ENCODE measurements at places on chromosomes 2 and 18. TPM values are rescaled to one million over a fixed set of nuclear protein-coding genes. Genes with fewer than 3 reads are reported as not detected.

Gene ANKRD62
- total RNA-seq = not detected

Gene SNTG2
- total RNA-seq = not detected

Gene LCT
- 0.05 TPM for total RNA-seq

Gene TMEM198
- total RNA-seq = 1.3 TPM

Gene UPP2
- total RNA-seq = not detected

Gene VWA3B
- total RNA-seq = 0.33 TPM

Gene PLCL1
- total RNA-seq = not detected

Gene LHCGR
- not detected for total RNA-seq

Gene ZNF385B
- not detected for total RNA-seq

Gene SCN9A
- total RNA-seq = 4.4 TPM

Gene SPC25
- total RNA-seq = 15.8 TPM

Gene STK25
- total RNA-seq = 91.0 TPM

Gene CCDC148
- 0.42 TPM for total RNA-seq

Gene LTBP1
- total RNA-seq = 29.6 TPM

Gene CRYBA2
- not detected for total RNA-seq

Gene DTNA
- not detected for total RNA-seq

Gene ANKRD30B
- total RNA-seq = not detected

Gene KCNK3
- total RNA-seq = 0.76 TPM

Gene CPLX4
- total RNA-seq = not detected

Gene CD8A
- total RNA-seq = 0.60 TPM

Gene PNO1
- 51.7 TPM for total RNA-seq

Gene CYP20A1
- total RNA-seq = 8.8 TPM

Gene HRH4
- not detected for total RNA-seq

Gene SLC5A7
- total RNA-seq = not detected
